ENCODE measurements at places on chromosomes 13 and 19.

GRCh38 chr19:16509141-16510061 is 13.2 kb downstream of the C19orf44 start:
- DNase-seq: no peak

DNA sequence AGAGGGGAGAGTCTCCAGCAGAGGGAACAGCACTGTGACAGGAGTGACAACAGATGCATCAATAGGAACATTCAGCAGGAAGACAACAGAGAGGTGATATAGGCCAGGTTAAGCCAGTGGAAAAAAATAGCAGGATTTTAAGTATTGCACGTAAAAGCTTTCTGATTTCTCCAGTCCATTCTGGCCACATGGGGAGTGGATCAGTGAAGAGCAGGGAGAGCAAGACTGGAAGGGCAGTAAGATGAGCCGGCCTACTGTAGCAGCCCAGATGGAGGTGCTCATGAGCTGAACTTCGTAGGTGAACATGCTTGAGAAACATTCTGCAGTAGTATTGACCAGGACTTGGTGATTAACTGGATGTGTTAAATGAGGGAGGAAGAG is 1.7 kb downstream of the UTP14C start:
- no peak for DNase-seq

GRCh38 chr13:27487776-27488175 is 37.4 kb upstream of the MTIF3 start:
- no peak for DNase-seq

DNA sequence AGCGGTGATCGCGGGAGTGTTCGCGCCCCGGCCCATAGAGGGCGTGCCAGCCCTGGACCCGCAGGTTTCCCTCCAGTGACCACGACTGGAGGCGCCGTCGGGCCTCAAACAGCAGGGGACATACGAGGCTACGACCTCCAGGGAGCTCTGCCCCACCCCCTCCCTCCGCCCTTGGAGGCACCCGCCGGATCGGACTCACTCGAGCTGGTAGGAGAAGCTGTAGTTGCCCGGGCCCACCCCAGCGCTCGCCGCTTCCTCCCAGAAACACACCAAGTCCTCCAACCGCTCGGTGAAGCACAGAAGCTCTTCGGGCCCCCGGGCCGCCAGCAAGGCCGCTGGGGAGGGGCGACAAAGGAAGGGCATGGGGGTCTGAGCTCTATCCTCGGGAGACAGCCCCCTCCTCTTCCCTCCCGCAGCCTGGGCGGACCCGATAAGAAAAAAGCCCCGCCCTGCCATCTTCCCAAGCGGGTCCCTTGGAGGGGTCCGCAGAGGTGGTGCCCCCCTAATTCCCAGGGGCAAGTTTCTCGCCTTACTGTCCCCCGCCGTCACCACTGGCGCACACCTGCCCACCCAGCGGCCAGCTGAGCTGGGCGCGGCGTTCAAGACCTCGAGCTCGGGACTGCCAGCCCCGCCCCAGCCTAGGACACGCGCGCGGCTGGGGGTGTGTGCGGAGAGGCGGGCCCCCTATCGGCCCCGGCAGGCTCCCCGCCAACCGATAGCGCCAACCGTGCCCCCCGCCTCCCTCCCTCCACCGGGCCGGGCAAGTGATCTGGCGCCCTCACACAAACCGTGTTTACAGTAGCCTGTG is 1.0 kb downstream of the EPOR start:
- peak; percentile 82 for DNase-seq
